ENCODE measurements at places on chromosomes 2 and 18. TPM values are rescaled to one million over a fixed set of nuclear protein-coding genes. Genes with fewer than 3 reads are reported as not detected.
A peak's percentile ranks its signal among the peaks of the same experiment; 100 is the strongest.

UGT1A4 gene
- total RNA-seq, result 6.1 TPM

FOXI3 gene
- not detected for total RNA-seq

DNA sequence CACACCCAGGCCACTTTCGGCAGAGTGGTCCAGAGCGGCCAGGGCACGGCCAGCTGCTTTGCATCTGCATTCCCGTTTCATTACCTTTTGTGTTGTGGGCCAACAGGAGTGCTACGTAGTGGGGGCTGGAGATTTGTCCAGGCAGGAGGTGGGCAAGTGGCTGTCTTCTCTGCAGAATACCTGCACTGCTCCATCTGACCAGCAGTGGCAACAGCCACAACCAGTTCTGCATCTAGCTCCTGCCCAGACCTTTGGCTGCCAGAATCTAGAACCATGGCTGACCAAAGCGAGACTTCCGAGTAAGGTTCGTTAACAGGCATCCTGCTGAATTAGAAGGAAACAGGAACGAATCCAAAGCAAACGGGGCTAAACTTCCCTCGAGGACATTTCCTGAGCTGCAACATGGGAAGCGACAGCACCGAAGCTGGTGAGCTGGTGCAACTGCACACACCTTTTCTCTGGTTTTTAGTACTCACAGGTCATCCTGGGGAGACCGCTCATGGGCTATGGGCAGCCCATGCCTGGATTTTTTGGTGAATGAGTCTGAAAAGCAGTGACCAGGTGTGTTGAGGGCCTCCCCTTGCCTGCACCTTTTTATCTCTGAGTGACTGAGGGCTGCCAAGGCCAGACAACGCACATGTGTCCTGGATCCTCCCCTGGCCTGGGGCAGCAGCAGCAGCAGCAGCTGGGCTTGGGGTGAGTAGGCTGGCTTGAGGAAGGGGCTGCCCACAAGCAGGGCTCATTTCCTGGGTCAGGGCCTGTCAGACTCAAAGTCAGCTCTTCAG is 10.5 kb downstream of the GDF7 start:
- H3K4me3 ChIP-seq, result no peak overlapping the region
- no peaks in the 10 kb centered on the region for H3K27me3 ChIP-seq
- H3K36me3 ChIP-seq, result no peaks in the 10 kb centered on the region
- no peak overlapping the region for H3K27ac ChIP-seq

KYNU gene
- total RNA-seq, result 64.2 TPM

CRYGD gene
- not detected for total RNA-seq

- H3K4me1 ChIP-seq, result peaks cover 28% of the 10 kb centered on the region
- peaks cover 11% of the 10 kb centered on the region for H3K36me3 ChIP-seq
- H3K4me3 ChIP-seq, result peak overlapping the region; percentile 33
- no peaks in the 10 kb centered on the region for H3K27me3 ChIP-seq
- peak overlapping the region; percentile 73 for H3K27ac ChIP-seq
Measured at GRCh38 chr2:26068602-26069298, 34.9 kb downstream of the RAB10 start.

KCTD1 gene
- 63.2 TPM for total RNA-seq

DNA sequence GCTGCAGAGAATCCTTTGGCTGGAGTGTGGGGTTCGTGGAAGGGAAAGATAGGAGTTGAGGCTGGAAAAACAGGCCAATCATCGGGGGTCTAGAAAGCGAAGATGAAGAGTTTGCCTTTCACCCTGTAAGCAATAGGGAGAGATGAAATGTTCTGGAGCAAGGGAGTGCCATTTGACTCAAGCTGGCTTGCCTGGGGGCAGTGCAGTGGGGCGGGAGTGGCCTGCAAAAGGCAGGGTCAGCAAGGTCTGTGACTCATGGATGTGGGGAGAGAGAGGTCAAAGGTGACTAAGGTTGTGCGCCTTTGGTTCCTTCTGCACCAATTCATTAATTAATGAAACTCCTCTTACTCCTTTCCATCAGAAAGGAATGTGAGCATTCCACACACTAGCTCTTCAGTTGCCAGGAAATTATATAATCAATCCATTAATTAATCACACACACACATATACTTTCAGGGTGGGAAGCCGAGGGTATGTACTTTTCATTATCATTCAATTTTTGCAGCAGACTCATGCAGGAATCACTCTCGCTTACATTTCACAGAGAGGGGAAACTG is 227.6 kb downstream of the MYCN start:
- H3K4me1 ChIP-seq, result peaks cover 14% of the 10 kb centered on the region
- H3K36me3 ChIP-seq, result no peaks in the 10 kb centered on the region
- no peak overlapping the region for H3K4me3 ChIP-seq
- peak; percentile 28 for DNase-seq

DNA sequence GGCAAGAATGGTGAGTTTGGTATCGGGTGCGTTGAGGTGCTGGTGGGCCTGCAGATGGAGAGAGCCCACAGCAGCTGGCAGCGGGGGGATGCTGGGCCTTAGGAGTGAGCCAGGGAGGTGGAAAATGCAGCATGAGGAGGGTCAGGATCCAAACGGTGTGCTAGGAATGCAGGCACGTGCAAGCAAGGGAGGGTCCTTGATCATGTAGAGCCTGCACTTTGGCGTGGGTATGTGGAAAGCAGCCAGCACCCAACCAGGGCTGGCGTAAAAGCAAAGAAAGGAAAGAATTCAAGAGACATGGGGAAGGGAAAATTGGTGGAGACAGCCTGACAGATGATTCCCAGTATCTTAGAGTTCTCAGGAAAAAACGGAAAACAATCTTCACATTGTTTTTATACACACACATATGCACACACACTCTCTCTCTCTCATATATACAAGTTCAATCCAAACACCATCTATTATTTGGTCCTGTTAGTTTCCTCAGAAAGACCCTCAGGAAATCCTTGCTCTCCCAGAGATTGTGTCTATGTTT is 46.3 kb downstream of the LTBP1 start:
- no peaks in the 10 kb centered on the region for H3K36me3 ChIP-seq
- no peak overlapping the region for H3K4me3 ChIP-seq
- H3K27ac ChIP-seq, result no peak overlapping the region
- DNase-seq, result no peak

DNA sequence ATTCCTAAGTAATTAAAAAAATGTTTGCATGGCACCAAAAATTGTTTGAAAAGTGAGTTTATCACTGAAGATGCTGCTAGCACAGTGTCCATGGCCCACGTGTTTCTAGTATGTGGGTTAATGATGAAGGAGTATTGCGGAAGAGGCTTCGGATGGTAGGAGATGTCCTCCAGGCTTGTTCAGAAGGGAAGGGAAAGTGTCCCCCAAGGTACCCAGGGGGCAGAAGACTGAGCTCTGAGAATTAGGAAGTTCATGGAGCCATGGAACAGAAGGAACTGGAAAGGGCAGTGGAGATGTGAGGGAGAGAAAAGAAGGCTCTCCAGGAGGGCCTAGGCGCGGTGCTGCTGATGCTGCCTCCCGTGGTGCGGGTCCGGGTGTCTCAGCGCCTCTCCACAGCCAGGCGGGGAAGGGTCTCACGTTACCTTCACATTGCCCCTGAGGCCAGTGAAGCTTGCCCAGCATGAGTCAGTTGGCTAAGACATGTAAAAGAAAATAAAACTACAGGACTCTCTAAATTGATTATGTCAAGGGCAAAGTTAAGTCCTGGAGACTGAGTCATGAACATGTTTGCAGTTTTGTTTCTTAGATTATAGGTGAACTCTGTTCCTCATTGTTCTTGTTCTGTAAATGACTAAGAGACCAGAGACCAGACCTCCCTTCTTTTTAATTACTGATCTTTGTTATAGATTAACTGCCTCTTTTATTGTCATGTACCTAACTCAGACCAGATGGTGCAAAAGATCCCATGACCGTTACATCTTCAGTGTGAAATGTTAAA is 89.0 kb downstream of the MTCL1 start:
- H3K27ac ChIP-seq, result peak overlapping the region; percentile 90
- peak; percentile 43 for DNase-seq
- peaks cover 91% of the 10 kb centered on the region for H3K36me3 ChIP-seq
- H3K4me3 ChIP-seq, result peak overlapping the region; percentile 7
- peaks cover 89% of the 10 kb centered on the region for H3K4me1 ChIP-seq

Data from Calu3 (cell line).